ENCODE measurements at places on chromosomes 4 and X. TPM values are rescaled to one million over a fixed set of nuclear protein-coding genes. Genes with fewer than 3 reads are reported as not detected.

DCLK2 gene
- 3.1 TPM for total RNA-seq

TRIM2 gene
- total RNA-seq = 48.5 TPM

RGN gene
- total RNA-seq = 230 TPM

FREM3 gene
- total RNA-seq = not detected

HAUS3 gene
- 15.7 TPM for total RNA-seq

G3BP2 gene
- 117 TPM for total RNA-seq

PF4V1 gene
- not detected for total RNA-seq

DNA sequence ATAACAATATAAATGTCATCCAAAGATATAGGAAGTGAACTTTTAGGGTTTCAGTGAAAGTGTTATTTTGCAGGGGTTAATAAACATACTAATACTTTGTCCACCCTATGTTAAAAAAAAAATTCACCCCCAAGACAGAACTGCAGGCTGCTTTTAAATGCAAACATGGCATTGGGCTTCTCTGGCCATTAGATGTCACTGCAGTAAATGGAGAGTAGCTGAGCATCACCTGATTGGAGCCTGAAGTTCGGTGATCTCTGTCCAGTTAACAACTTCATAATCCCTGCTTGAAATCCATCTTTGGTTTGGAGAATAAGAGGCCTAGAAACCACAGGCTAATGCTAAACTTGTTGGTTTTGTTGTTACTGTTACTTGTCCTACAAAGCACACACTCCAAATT, 18.7 kb downstream of the SLC25A43 start:
- no peak for DNase-seq
- no peaks in the 10 kb centered on the region for H3K27me3 ChIP-seq
- no peaks in the 10 kb centered on the region for H3K4me1 ChIP-seq
- H3K36me3 ChIP-seq = no peaks in the 10 kb centered on the region
- no peak overlapping the region for H3K27ac ChIP-seq

DNA sequence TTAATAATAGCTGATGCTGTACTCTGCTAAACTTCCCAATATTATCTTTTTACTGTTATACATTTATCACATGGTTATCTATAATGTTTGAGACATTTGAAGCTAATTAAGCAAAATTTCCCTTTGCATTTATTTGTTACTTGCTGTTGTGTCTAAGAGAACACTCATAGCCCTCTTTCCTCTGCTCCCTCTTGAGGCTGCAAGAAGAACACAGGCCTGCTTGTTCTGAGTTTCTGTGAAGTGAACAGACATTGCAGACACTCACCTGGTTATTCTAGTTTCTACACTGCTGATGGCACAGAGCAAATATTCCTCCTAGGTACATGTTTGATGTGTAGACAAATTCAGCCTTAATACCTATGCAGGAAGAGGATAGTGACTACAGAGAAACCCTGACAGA, 367.8 kb downstream of the GASK1B start:
- H3K4me3 ChIP-seq = no peak overlapping the region
- no peak overlapping the region for H3K27ac ChIP-seq
- H3K27me3 ChIP-seq = no peaks in the 10 kb centered on the region
- H3K36me3 ChIP-seq = no peaks in the 10 kb centered on the region
- no peak for DNase-seq

- H3K27ac ChIP-seq = no peak overlapping the region
- H3K36me3 ChIP-seq = no peaks in the 10 kb centered on the region
- no peaks in the 10 kb centered on the region for H3K4me1 ChIP-seq
These were observed 41.6 kb downstream of the MTM1 start for GRCh38 chrX:150610043-150610442.

DNA sequence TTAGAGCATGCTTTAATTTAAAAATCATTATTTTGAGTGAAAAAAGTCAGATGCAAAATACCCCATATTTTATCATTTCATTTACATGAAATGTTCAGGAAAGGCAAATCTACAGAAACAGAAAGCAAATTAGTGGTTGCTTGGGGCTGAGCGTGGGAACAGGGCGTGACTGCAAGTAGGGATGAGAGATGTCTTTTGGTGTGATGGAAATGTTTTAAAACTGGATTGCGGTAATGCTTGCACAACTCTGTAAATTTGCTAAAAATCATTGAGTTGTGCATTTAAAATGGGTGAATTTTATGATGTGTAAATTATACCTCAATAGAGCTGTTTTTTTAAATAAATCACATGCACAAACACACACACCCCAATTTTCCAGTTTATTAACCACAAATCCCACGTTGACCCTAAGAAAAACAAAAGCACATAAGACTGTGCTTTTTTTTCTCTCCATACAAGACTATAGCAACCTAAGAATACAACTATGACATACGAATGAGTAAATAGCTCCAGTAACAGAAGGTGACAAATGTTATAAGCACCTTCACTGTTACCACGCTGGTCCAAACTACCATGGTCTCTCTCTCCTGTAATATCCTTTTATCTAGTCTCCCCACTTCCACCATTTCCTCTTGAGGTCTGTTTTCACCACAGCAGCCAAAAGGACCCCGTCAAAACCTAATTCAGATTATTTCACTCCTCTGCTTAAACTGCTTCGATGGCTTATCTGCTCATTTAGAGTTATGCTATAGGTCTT, 37.2 kb downstream of the FRMD7 start:
- peaks cover 41% of the 10 kb centered on the region for H3K27me3 ChIP-seq
- no peaks in the 10 kb centered on the region for H3K36me3 ChIP-seq
- no peak for DNase-seq
- no peak overlapping the region for H3K27ac ChIP-seq
- no peaks in the 10 kb centered on the region for H3K4me1 ChIP-seq

DNA sequence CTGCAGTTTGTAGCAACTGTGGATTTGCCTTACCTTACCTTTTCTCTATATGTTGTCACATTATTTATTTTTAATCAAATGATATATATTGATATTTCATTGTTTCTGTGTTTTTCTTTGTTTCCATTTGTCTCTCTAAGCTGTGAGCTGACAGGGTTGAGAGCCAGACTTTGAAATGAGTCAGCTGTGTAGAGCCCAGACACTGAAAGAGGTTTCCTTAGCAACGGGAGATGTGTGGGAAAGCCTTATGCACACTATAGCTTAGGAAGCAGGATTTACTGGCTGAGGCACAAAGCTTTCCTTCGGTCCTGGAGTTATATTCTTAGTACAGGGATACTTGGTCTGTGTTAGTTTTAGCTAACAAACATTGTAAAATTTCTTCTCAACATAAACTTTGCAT, 192.2 kb downstream of the FGF13 start:
- H3K36me3 ChIP-seq = no peaks in the 10 kb centered on the region
- no peak for DNase-seq
- no peak overlapping the region for H3K27ac ChIP-seq
- H3K27me3 ChIP-seq = no peaks in the 10 kb centered on the region

GRCh38 chr4:139735381-139736273, 70.0 kb downstream of the MGST2 start:
- no peaks in the 10 kb centered on the region for H3K36me3 ChIP-seq
- no peaks in the 10 kb centered on the region for H3K27me3 ChIP-seq
- H3K4me3 ChIP-seq = peak overlapping the region; percentile 51
- peak overlapping the region; percentile 96 for H3K27ac ChIP-seq
- peaks cover 60% of the 10 kb centered on the region for H3K4me1 ChIP-seq

- DNase-seq = no peak
- no peaks in the 10 kb centered on the region for H3K27me3 ChIP-seq
- peaks cover 10% of the 10 kb centered on the region for H3K4me1 ChIP-seq
- no peaks in the 10 kb centered on the region for H3K36me3 ChIP-seq
These were observed 532 bp downstream of the RPS4X start for GRCh38 chrX:72276478-72276953.

DNA sequence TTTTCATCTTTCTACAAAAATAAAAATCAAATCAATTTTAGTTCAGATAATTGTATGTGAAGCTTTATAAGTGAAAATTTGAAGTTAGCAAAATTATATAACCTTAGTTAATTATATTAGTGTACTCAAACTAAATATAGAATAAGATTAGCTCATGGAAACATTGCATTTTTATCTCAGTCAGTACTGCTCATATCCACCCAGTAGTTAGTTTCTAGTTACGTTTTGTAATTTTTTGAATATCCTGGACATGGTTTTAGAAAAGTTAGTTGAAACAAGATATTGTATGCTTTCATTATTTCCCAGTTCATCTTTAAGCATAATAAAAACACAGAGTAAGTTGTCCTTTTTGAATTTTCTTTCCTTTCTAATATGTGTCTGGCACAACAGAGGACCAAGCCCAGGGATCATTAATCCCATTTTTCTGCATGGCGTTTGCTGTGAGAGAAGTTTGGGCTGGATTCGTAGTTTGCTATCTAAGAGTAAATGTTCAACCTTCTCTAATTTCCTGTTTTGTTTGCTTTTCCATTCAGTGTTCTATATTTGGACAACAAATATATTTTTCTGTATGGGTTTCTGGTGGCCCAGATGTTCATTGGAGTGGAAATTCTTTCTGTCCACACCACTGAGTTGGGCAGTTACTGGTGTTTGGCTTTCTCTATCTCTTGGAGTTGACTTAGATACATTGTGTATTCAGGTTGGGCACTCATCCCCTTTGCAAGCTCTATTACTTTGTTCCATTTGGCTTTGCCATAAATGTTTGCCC, 12.1 kb downstream of the TBL1X start:
- H3K27ac ChIP-seq = no peak overlapping the region
- peaks cover 4% of the 10 kb centered on the region for H3K4me1 ChIP-seq
- no peaks in the 10 kb centered on the region for H3K36me3 ChIP-seq
- H3K4me3 ChIP-seq = no peak overlapping the region
- DNase-seq = no peak

DNA sequence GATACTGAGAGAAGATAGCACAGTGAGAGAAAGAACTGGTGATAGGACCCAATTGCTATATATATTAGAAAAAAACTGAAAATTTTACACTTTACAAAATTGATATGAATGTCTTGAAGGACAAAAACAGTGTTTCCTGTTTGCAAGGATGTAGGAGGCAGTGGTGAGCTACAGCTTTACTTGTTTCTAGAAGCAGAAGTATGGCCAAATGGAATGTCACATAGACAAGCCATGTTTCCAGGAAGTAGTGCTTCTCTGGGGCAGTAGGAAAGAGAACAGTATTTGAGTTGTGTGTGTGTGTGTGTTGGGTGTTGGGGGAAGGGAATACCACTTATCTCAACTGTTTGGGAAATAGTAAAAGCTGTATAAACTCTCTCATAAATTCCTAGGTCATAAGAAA, 60.9 kb upstream of the IBSP start:
- no peaks in the 10 kb centered on the region for H3K36me3 ChIP-seq
- no peaks in the 10 kb centered on the region for H3K27me3 ChIP-seq
- no peak overlapping the region for H3K27ac ChIP-seq
- no peak overlapping the region for H3K4me3 ChIP-seq
- DNase-seq = no peak

DNA sequence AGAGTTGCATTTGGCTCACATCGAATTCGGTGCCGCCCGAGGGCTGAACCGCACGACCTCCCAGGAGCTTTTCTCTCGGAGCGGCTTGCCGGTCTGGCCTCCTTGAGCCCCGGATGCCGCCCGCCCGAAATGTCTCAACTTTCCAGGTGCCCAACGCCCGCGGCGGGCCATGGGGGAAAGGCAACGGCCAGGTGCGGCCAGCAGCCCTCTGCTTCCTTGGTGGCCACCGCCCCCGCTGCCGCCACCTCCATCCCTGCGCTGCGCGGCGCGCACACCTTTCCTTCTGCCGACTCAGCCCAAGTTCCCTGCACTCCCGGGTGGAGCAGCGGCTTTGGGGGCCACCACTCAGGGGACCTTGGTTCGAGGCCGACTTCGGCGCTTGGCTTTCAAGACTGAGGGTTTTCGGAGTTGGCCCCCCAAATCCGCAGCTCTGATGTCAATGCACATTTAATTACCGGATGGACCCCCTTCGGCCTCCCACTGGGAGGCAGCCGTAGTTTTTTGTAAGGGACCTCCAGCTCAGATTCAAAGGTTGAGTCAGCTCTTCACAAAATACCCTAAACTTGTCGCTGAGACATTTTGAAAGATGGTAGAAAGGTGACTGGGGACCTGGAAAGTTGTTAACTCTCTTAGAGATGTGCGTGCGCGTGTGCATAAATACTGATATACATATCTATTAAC, 1.1 kb downstream of the AFF2 start:
- no peaks in the 10 kb centered on the region for H3K4me1 ChIP-seq
- H3K36me3 ChIP-seq = no peaks in the 10 kb centered on the region
- H3K27me3 ChIP-seq = peaks cover 43% of the 10 kb centered on the region

DNA sequence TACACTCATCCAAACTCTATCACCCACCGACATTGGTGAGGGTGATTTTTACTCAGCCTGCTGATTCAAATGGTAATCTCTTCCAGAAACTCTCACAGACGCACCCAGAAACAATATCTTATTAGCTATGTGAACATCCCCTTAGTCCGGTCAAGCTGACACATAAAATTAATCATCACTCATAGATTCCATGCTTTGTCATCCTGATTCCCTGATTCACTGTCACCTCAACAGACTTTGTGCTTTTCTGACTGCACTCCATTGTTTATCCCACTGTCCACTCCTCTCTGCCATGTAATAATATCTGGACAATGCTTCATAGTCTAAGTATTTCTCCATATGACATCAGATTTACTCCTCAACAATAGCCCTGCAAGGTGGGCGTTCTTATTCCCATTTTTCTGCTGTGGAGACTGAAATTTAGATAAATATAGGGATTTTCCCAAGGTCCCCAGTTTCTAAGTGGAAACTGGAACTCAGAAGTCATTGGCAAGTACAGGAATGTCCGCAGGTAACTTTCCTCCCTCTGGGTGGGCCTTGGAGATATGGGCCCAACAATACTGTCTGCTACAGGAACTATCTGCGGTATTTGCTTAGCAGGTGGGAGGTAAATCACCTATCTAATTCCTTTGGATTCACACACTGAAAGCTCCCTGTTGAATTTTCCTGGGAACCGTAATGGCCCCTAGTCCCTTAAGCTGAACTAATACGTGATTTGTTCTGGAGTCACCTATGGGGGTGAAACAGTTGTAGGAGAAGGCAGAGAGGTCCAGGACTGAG, 228.6 kb upstream of the BCOR start:
- H3K4me1 ChIP-seq = no peaks in the 10 kb centered on the region
- no peak for DNase-seq
- H3K27me3 ChIP-seq = no peaks in the 10 kb centered on the region

DNA sequence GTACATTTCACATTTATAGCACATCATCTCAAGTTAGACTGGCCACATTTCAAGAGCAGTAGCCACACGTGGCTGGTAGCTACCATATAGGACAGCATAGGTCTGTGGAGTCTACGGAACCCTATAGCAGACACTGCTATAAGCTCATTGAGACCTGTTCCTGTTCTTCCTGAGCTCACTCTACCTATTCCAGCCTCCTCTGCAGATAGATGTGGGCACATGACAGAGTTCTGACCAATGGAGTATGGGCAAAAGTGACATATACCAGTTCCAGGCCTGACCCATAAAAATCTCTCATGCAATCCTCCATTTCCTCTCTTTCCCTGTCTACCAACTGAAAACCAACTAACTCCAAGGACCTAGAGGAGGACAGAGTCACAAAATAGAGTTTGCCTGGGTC, 3.5 kb upstream of the HDAC6 start:
- H3K27me3 ChIP-seq = no peaks in the 10 kb centered on the region
- no peaks in the 10 kb centered on the region for H3K4me1 ChIP-seq
- no peak overlapping the region for H3K27ac ChIP-seq
- H3K4me3 ChIP-seq = no peak overlapping the region

GRCh38 chr4:172813359-172813923, 355.2 kb upstream of the GALNT7 start:
- H3K36me3 ChIP-seq = no peaks in the 10 kb centered on the region
- no peak for DNase-seq
- no peak overlapping the region for H3K4me3 ChIP-seq
- no peaks in the 10 kb centered on the region for H3K27me3 ChIP-seq
